T-helper 17 cell (primary cell): ENCODE measurements at places on chromosomes 1 and 21. TPM values are rescaled to one million over a fixed set of nuclear protein-coding genes. Genes with fewer than 3 reads are reported as not detected.

PROX1 gene
- total RNA-seq: not detected

HPCA gene
- not detected for total RNA-seq

S100A9 gene
- 138 TPM for total RNA-seq

RYR2 gene
- 0.05 TPM for total RNA-seq

IGFN1 gene
- total RNA-seq: not detected

AJAP1 gene
- not detected for total RNA-seq

FCRLB gene
- 0.60 TPM for total RNA-seq

MYBPH gene
- total RNA-seq: not detected

NCAM2 gene
- total RNA-seq: not detected

AMPD1 gene
- total RNA-seq: not detected

PPIAL4G gene
- 0.42 TPM for total RNA-seq

UTS2 gene
- total RNA-seq: 1.0 TPM

DNA sequence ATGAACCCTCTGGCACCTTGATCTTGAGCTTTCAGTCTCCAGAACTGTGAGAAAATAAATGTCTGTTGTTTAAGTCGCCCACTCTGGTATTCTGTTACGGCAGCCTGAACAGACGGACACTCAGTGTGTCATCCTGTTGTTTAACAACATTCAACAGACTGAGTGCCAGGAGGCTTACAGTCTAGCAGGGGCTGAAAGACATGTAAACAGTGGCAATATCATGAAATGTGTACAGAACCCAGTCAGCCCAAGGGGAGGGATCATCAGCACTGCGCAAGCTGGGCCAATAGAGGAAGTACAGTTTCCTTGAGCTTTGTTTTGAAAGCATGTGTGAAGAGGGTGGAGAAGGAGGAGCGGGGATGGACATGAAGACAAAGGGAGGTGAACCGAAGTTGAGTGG, 13.6 kb downstream of the DIP2A start:
- no peak for DNase-seq
- no peak overlapping the region for H3K4me3 ChIP-seq
- peaks cover 3% of the 10 kb centered on the region for H3K36me3 ChIP-seq
- H3K27ac ChIP-seq: no peak overlapping the region
- H3K4me1 ChIP-seq: peaks cover 32% of the 10 kb centered on the region

DNA sequence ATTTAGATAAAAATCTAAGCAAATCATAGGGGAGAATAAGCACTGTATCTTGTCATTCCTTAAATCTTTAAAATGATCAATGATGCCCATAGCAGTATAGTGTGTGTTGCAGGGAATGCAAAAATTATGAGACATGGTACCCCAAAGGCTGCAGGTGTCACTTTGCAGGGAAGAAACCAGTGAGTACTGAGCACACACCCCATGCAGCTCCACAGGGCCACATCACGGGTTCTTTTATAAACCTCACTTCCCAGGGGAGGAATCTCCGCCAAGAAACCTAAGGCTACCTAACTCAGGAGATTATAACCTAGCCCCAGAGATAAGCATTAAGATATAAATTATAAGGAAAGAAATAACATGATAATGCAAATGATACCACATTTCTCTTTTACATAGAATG, 115.6 kb downstream of the APP start:
- peaks cover 3% of the 10 kb centered on the region for H3K36me3 ChIP-seq
- DNase-seq: no peak
- H3K27ac ChIP-seq: no peak overlapping the region
- H3K4me1 ChIP-seq: peaks cover 7% of the 10 kb centered on the region

DNA sequence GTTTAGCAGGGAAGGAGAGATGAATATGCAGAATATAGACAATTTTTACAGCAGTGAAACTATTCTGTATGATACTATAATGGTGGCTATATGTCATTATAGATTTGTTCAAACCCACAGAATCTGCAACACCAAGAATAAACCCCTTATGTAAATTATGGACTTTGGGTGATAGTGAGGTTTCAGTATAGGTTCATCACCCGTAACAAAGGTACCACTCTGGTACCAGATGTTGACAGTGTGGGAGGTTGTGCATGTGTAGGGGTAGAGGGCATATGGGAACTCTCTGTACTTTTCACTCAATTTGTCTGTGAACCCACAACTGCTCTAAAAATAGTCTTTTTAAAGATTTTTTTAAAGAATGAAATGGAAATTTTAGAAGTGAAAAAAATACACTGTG, 29.9 kb upstream of the PRDX6 start:
- H3K27ac ChIP-seq: no peak overlapping the region
- H3K4me3 ChIP-seq: no peak overlapping the region
- DNase-seq: no peak
- H3K36me3 ChIP-seq: peaks cover 5% of the 10 kb centered on the region
- H3K4me1 ChIP-seq: peaks cover 18% of the 10 kb centered on the region

- no peak overlapping the region for H3K4me3 ChIP-seq
- peaks cover 5% of the 10 kb centered on the region for H3K4me1 ChIP-seq
- DNase-seq: no peak
- no peak overlapping the region for H3K27ac ChIP-seq
- no peaks in the 10 kb centered on the region for H3K27me3 ChIP-seq
Measured at GRCh38 chr1:93331412-93331811, 14.3 kb upstream of the DR1 start.

DNA sequence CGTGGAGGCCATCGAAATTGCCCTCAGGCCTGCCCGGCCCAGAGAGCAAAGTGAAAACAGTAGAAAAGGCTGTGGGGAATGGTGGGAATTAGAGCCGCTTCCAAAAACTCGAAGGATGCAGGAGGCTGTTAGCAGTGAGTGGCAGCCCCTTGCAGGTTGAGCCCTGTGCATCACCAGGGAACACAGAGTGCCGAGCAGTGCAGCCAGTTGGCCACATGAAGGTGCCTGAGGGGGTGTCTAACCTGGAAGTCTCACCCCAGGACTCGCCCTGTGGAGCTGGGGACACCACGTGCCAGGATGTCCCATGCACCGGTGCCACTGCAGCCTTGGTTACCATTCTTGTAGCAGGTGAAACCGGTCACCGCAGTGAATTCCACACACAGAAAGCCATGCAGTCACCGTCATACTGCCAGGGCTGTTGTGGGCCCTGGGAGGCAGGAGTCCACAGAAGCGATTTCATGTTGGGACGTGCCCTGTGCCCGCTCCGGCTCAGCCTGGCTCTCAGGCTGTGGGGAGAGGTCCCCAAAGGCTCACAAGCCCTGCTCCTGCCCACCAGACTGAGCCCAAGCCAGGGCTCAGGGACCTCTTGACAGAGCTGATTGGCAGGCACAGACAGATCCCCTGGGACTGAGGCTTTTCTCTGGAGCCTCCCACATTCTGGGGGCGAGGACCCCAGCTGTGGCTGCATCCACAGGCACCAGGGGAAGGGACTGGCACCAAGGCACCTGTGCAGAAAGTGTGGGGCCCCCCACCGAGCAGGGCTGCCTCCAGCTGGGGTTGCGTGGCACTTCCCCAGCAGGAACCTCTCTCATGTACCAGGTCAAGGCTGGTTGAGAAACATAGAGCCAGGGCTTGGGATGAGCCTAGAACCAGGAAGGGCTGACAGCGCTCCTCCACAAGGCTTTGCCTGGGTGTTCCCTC, 16.7 kb upstream of the ACTRT2 start:
- no peak overlapping the region for H3K27ac ChIP-seq
- no peak overlapping the region for H3K4me3 ChIP-seq
- no peaks in the 10 kb centered on the region for H3K4me1 ChIP-seq
- peaks cover 30% of the 10 kb centered on the region for H3K27me3 ChIP-seq

GRCh38 chr1:36276688-36277087, 29.5 kb upstream of the SH3D21 start:
- H3K27ac ChIP-seq: peak overlapping the region; percentile 89
- no peaks in the 10 kb centered on the region for H3K36me3 ChIP-seq
- H3K4me1 ChIP-seq: peaks cover 16% of the 10 kb centered on the region
- DNase-seq: no peak
- no peaks in the 10 kb centered on the region for H3K27me3 ChIP-seq
- no peak overlapping the region for H3K4me3 ChIP-seq

DNA sequence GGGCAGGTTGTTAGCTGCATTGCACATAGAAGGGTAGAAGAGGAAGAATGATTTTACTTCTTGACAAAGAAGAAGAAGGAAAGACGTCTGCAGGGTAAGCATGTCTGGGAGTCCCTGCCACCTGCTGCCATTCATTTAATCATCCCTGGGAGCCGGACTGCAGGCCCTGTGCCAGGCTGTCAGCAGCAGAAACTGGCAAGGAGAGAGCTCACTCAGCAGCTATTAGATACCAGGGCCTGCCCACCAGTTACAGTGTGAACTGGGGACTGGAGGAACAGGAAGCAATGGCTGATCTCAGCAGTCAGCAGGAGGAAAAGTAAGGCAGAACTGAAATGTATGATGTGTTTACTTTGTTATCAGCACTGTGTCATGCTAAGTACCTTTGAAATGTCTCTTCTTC, 75.7 kb upstream of the C1orf87 start:
- H3K36me3 ChIP-seq: no peaks in the 10 kb centered on the region
- no peaks in the 10 kb centered on the region for H3K4me1 ChIP-seq
- no peak overlapping the region for H3K27ac ChIP-seq
- no peak for DNase-seq
- H3K27me3 ChIP-seq: peaks cover 33% of the 10 kb centered on the region
- no peak overlapping the region for H3K4me3 ChIP-seq

- no peaks in the 10 kb centered on the region for H3K36me3 ChIP-seq
- peaks cover 2% of the 10 kb centered on the region for H3K4me1 ChIP-seq
- no peak overlapping the region for H3K4me3 ChIP-seq
- DNase-seq: no peak
Measured at GRCh38 chr1:3702990-3703728, 49.1 kb upstream of the CCDC27 start.

- no peak for DNase-seq
- peaks cover 2% of the 10 kb centered on the region for H3K36me3 ChIP-seq
- H3K27ac ChIP-seq: no peak overlapping the region
- no peaks in the 10 kb centered on the region for H3K4me1 ChIP-seq
Measured at GRCh38 chr1:47523835-47524215, 86.0 kb downstream of the FOXD2 start.

DNA sequence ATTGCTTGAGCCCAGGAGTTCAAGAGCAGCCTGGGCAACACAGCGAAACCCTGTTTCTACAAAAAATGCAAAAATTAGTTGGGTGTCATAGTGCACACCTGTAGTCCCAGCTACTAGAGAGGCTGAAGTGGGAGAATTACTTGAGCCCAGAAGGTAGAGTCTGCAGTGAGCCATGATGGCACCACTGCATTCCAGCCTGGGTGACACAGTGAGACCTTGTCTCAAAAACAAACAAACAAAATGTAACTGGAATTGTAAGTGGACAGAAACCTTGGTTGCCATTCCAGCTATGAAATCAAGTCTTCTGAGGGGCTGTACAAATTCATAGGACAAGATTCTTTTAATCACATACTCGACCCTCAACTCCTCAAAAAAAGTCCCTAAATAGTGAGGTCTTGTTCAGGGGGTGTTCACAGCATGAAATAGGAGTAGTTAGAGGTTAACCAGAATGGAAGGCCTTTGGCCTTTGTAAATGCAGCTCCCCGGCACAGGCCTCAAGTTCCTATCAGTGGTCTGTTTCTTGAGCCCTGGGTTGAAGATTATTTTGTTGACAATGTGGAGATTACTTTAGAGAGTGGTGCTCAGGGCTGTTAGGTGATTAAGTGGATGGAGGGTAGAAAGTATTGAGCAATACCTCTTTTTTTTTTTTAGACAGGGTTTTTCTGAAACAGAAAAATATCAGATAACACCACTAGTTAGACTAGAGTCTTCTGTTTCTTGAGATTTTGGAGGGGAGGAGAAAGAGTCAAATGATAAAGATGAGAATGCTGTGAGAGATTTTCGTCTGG, 138.7 kb upstream of the ZNF648 start:
- H3K27me3 ChIP-seq: peaks cover 19% of the 10 kb centered on the region
- DNase-seq: no peak
- H3K27ac ChIP-seq: no peak overlapping the region
- no peaks in the 10 kb centered on the region for H3K4me1 ChIP-seq
- H3K4me3 ChIP-seq: no peak overlapping the region

DNA sequence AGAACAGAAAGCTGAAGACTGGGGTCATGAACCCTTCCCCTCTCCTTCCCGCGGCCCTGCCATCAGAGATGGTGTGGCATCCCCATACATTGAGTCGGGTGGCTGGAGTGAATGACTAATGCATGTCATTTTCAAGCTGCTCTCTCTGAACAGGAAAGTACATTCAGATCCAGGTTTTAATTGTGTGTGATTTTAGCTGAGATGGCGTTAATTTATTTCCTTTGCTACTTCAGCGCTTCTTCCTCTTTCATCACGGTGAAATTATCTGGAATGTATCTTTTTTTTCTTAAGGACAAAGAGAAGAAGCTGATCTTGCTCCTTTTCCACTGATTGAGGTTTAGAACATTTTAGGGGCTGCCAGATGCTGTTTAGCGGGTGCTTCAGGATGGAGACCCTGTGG, 8.6 kb upstream of the LRRN2 start:
- peaks cover 64% of the 10 kb centered on the region for H3K27me3 ChIP-seq
- no peak overlapping the region for H3K4me3 ChIP-seq
- no peaks in the 10 kb centered on the region for H3K36me3 ChIP-seq
- DNase-seq: no peak
- H3K4me1 ChIP-seq: peaks cover 2% of the 10 kb centered on the region
- H3K27ac ChIP-seq: no peak overlapping the region

- no peak overlapping the region for H3K4me3 ChIP-seq
- no peak overlapping the region for H3K27ac ChIP-seq
- peaks cover 68% of the 10 kb centered on the region for H3K27me3 ChIP-seq
- H3K36me3 ChIP-seq: peaks cover 3% of the 10 kb centered on the region
- peaks cover 6% of the 10 kb centered on the region for H3K4me1 ChIP-seq
Measured at GRCh38 chr1:38094711-38095290, 48.2 kb upstream of the POU3F1 start.

DNA sequence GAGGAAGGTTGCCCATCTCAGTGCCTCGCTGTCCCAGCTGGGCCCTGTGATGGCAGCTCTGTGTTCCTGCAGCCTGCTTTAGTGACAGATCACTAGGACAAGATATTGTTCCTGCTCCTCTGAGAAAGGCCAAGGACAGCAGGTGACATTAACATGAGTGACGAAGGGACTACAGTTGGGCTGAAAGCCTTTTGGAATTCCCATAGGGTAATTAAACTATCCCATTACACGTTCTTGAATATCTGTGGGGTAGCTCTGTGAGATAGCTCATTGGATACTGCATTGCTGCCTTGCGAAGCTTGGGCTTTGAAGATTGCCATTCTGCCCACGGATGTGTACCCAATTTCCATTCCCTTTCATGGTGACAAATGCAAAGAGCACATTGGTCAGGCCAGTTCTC, 78.2 kb upstream of the COA6 start:
- H3K27me3 ChIP-seq: peaks cover 76% of the 10 kb centered on the region
- H3K36me3 ChIP-seq: peaks cover 2% of the 10 kb centered on the region
- no peak overlapping the region for H3K27ac ChIP-seq
- DNase-seq: no peak

GRCh38 chr21:43287795-43288755, 119.3 kb downstream of the CRYAA start:
- peaks cover 2% of the 10 kb centered on the region for H3K27me3 ChIP-seq
- no peak for DNase-seq
- H3K36me3 ChIP-seq: no peaks in the 10 kb centered on the region
- no peak overlapping the region for H3K27ac ChIP-seq
- H3K4me3 ChIP-seq: no peak overlapping the region

GRCh38 chr1:196407358-196408051, 200.7 kb downstream of the KCNT2 start:
- H3K4me1 ChIP-seq: peaks cover 2% of the 10 kb centered on the region
- no peak overlapping the region for H3K4me3 ChIP-seq
- H3K27me3 ChIP-seq: no peaks in the 10 kb centered on the region
- DNase-seq: no peak
- H3K36me3 ChIP-seq: no peaks in the 10 kb centered on the region
